Mesothelial cell of epicardium (in vitro differentiated cells): ENCODE measurements at places on chromosomes 4 and X.

GRCh38 chrX:79524642-79525041 is 157.5 kb upstream of the ITM2A start:
- H3K27ac ChIP-seq, result no peak overlapping the region
- no peak overlapping the region for H3K4me3 ChIP-seq
- DNase-seq, result no peak

GRCh38 chrX:150355913-150356312 is 7.2 kb upstream of the MAMLD1 start:
- H3K27ac ChIP-seq, result no peak overlapping the region
- H3K4me1 ChIP-seq, result no peaks in the 10 kb centered on the region
- H3K27me3 ChIP-seq, result peaks cover 45% of the 10 kb centered on the region
- no peaks in the 10 kb centered on the region for H3K36me3 ChIP-seq

GRCh38 chrX:13357925-13358324 is 38.1 kb upstream of the ATXN3L start:
- H3K36me3 ChIP-seq, result no peaks in the 10 kb centered on the region
- no peaks in the 10 kb centered on the region for H3K27me3 ChIP-seq
- no peak for DNase-seq

DNA sequence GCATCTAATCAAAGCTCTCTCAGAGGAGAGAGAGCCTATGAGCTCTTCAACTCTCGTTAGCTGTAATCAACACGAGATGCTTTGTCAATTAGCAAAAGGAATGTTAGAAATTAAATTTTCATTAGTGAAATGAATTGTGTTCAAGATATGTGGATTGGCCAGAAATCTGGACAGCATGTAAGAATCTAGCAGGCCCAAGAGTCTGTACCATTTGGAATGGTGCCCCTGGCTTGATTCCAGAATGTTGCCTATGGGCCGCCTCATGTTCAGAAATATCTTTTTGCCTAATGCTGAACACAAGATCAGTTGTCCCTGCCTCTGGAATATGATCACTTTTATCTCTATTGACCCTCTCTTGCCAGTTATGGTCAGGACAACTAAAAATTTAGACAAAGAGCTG is 88.2 kb downstream of the RBM46 start:
- no peaks in the 10 kb centered on the region for H3K36me3 ChIP-seq
- no peaks in the 10 kb centered on the region for H3K4me1 ChIP-seq
- DNase-seq, result no peak
- H3K27ac ChIP-seq, result no peak overlapping the region

DNA sequence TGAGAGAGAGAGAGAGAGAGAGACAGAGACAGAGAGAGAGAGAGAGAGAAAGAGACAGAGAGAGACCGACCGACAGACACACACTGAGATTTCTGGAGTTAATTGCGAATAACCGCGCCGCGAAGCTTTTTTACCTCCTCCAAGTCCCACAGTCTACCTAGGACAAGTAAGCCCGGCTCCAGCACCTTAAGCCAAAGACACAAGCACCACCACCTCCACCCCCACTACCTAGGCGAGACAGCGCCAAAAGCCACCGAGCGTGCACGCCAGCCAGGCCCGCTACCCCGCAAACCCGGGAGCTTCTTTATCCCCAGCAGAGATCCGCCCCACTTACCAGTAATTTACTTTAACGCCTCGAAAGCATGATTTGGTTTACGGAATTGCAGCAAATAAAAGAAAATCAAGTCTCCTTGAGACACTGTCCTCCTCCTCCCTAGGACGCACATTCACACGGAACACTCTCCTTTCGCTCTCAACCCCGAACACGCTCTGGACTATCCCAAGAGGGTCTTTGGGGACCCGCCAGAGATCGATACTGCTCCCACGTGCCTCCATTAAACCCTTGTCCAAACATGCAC is 649.6 kb upstream of the DIPK2B start:
- peaks cover 9% of the 10 kb centered on the region for H3K36me3 ChIP-seq
- peaks cover 22% of the 10 kb centered on the region for H3K4me1 ChIP-seq
- peaks cover 6% of the 10 kb centered on the region for H3K27me3 ChIP-seq
- no peak for DNase-seq

DNA sequence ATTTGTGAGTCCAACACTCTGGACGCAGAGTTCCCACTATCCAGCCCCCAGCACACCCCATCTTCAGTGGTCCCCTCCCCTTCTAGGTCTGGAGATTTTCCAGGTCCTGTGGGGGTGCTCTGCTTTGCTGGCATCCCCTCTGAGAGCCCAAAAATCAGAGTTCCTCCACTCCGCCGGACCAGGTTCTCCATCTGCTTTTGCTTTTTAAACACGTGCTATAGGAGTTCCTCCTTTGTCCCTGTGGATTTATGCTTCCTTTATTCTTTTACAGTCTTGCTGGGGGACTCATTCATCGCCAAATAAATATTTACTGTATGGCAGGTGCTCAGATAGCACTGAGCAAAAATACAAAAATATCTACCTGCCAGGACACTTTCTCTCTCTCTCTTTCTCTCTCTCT is 324.7 kb downstream of the STK32B start:
- peaks cover 5% of the 10 kb centered on the region for H3K27me3 ChIP-seq
- H3K4me3 ChIP-seq, result no peak overlapping the region
- DNase-seq, result no peak

- DNase-seq, result no peak
- peaks cover 2% of the 10 kb centered on the region for H3K4me1 ChIP-seq
- no peaks in the 10 kb centered on the region for H3K27me3 ChIP-seq
- no peaks in the 10 kb centered on the region for H3K36me3 ChIP-seq
- H3K27ac ChIP-seq, result peak overlapping the region; percentile 53
Measured at GRCh38 chrX:18674417-18674787, 2.5 kb upstream of the RS1 start.

DNA sequence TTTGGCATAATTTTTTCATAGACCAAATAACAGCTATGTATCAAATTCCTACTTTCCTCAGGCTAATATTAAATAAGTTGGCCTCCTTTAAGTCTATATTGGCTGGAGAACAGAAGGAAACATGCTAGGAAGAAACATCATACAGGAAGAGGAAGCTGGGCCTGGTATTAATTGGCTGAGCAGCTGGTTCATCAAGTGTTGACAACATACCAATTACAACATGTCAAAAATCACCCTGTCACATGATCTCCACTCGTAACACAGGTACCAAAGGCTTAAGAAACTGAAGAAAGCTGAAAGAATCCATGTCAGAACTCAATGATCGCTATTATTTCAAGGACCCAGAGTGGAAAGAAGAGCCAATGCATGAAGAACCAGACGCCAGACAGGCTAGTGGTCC is 10.5 kb downstream of the WDFY3 start:
- no peak overlapping the region for H3K4me3 ChIP-seq
- H3K27me3 ChIP-seq, result no peaks in the 10 kb centered on the region
- peaks cover 45% of the 10 kb centered on the region for H3K4me1 ChIP-seq
- H3K27ac ChIP-seq, result peak overlapping the region; percentile 31
- DNase-seq, result no peak
- H3K36me3 ChIP-seq, result no peaks in the 10 kb centered on the region

DNA sequence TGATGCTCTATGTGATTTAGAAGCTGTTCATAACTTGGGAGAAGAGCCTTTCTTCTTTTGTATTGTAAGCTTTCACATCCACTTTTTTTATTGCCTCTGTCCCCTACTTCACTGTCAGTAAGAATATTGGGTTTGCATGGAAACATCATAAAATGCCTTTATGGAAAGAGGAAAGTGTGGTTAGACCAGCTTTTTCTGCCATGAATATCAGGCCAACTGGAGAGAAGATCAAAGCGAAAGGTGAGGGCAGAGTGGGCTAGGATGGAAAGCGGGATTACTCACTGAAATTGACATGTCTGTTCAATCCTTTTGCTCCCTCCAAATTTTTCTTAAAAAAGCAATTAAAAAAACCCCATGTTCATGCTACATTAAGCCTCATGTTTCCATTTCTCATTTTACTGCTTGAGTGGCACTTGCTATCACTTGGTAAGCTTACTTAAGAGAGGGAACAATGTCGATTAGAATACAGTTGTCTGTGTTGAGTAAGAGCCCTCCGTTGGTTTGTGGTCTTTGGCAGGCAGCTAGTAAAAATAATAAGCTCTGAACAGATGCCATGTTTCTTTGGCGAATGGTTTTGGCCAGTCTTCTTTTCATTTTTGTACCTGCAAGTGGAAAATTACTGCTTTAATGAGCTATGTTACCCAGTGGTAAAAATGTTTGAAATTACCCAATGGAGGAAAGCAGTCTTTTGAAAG is 35.9 kb downstream of the SUPT20HL1 start:
- H3K4me3 ChIP-seq, result no peak overlapping the region
- DNase-seq, result no peak
- peaks cover 5% of the 10 kb centered on the region for H3K4me1 ChIP-seq
- no peaks in the 10 kb centered on the region for H3K36me3 ChIP-seq

- peak; percentile 79 for DNase-seq
- peaks cover 10% of the 10 kb centered on the region for H3K4me1 ChIP-seq
- H3K36me3 ChIP-seq, result peaks cover 3% of the 10 kb centered on the region
- H3K27me3 ChIP-seq, result no peaks in the 10 kb centered on the region
- H3K27ac ChIP-seq, result peak overlapping the region; percentile 60
Measured at GRCh38 chrX:103464774-103465117, 54.5 kb downstream of the RAB40A start.

DNA sequence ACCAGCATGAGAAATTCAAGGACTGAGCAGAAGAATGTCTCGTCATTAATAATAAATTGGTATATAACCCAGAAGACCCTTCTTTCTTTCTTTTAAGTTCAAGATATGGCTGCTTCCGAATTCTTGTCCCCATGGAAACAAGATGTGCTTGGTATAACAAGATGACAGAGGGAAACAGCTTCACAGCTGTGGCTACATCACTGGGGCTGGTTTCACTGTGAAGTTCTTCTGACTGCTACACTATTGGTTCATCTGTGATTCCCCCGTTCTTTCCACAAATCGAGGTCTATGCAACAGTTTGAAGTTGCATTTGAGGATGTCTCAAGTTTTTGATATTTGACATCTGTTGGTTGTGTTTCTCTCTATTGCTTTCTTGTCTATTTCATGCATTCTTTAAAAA is 12.3 kb upstream of the DTHD1 start:
- peaks cover under 1% of the 10 kb centered on the region for H3K4me1 ChIP-seq
- no peaks in the 10 kb centered on the region for H3K27me3 ChIP-seq
- DNase-seq, result no peak
- H3K36me3 ChIP-seq, result no peaks in the 10 kb centered on the region

DNA sequence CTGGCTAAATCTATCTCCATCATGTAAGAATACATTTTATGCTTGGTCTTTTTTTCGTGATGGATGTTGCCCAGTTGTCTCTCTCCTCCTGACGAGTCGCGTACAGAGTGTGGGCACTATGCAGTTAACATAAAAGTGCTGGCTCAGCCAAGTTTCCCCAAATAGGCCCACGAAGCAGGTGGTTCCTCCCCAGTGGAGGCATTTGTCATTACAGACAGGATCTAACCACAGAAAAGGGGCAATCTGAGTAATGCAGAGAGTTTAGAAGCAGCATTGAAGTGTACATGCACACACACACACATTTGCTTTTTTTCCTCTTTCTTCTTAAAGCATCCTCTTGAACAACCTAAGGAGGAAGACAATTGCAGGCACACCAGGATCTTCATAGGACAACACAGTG is 188.7 kb upstream of the VCX start:
- H3K4me3 ChIP-seq, result no peak overlapping the region
- H3K27me3 ChIP-seq, result no peaks in the 10 kb centered on the region
- no peak overlapping the region for H3K27ac ChIP-seq

- H3K4me3 ChIP-seq, result no peak overlapping the region
- H3K27ac ChIP-seq, result no peak overlapping the region
- H3K4me1 ChIP-seq, result peaks cover 19% of the 10 kb centered on the region
- no peaks in the 10 kb centered on the region for H3K36me3 ChIP-seq
- H3K27me3 ChIP-seq, result no peaks in the 10 kb centered on the region
Measured at GRCh38 chr4:71211748-71212147, 127.1 kb upstream of the SLC4A4 start.

DNA sequence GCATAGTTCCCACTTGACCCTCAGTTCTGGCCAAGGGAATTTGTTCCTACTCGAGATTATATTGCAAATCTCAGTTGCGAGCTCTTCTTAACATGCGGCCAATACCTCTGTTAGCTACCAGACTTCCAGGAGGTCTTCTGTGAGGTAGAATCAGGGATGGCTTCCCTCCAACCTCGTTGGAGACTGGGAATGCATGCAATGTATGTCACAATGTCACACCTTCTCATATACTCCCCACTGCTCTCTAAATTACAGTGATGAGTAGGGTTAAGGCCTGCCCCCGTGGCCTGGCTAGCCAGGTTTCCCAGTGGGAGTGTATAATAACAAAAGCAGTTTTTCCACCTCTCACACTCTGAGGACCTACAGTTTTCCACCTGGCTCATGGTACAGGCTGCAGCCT is 1962.5 kb downstream of the ARAP2 start:
- H3K36me3 ChIP-seq, result peaks cover 6% of the 10 kb centered on the region
- no peak for DNase-seq
- no peak overlapping the region for H3K4me3 ChIP-seq
- H3K4me1 ChIP-seq, result no peaks in the 10 kb centered on the region
- no peak overlapping the region for H3K27ac ChIP-seq

DNA sequence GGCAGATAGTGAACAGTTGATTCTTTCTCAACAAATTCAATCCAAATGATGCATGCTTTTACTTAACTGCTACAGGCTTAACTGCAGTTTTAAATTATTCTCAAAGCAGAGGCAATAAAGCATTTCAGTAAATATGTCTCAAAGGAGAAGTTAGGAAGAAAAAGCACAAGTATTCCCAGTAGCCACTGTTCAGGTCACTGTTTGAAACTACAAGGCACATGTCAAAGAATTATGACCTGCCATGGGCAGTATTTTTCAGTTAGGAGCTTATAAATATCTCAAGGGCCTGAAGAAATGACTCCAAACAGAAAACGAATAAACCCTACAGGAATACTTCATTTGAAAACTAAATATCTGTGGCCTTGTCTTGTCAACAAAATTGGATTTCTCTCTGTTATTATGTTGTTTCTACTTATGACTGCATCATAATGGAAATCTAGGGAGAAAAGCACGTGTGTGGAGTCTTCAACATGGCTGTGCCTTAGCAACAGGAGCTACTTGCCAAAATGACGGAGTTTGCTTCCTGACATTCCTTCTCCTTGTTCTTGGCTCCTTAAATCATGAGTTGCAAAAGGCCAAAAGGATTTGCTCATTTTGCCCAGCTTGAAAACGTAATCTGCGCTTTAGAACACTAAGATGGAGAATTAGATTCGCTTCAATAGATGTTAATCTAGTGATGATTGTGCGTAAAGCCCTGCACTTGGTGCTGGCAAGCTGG is 67.6 kb upstream of the GPR101 start:
- H3K27ac ChIP-seq, result no peak overlapping the region
- no peaks in the 10 kb centered on the region for H3K36me3 ChIP-seq
- H3K4me1 ChIP-seq, result no peaks in the 10 kb centered on the region

GRCh38 chr4:5730993-5731990 is 20.3 kb downstream of the EVC start:
- no peak for DNase-seq
- H3K36me3 ChIP-seq, result peaks cover 43% of the 10 kb centered on the region
- no peaks in the 10 kb centered on the region for H3K4me1 ChIP-seq
- H3K27me3 ChIP-seq, result no peaks in the 10 kb centered on the region
- H3K27ac ChIP-seq, result no peak overlapping the region
